Activated naive CD8-positive, alpha-beta T cell treated with anti-CD3 and anti-CD28 coated beads for 36 hours (primary cell): ENCODE measurements at places on chromosomes 1 and 21. TPM values are rescaled to one million over a fixed set of nuclear protein-coding genes. Genes with fewer than 3 reads are reported as not detected.

The CR1L gene
- not detected for total RNA-seq

The OR2W3 gene
- total RNA-seq = not detected

The LZIC gene
- 31.4 TPM for total RNA-seq

The KRTAP8-1 gene
- total RNA-seq = not detected

The NTMT2 gene
- not detected for total RNA-seq

The ZNF326 gene
- total RNA-seq = 26.8 TPM

The CELA2B gene
- total RNA-seq = not detected

The CTH gene
- total RNA-seq = 13.9 TPM

The MYOCOS gene
- not detected for total RNA-seq

The PCP4L1 gene
- 0.80 TPM for total RNA-seq

The GSTM1 gene
- not detected for total RNA-seq

The C4BPA gene
- total RNA-seq = not detected

The CDA gene
- total RNA-seq = not detected
